SK-MEL-5 (cell line): ENCODE measurements at places on chromosomes 4 and X.

GRCh38 chrX:40104985-40105834 lies 7.5 kb upstream of the BCOR start:
- no peak for DNase-seq

GRCh38 chr4:73653695-73654106 lies 33.5 kb upstream of the RASSF6 start:
- peak; percentile 64 for DNase-seq

DNA sequence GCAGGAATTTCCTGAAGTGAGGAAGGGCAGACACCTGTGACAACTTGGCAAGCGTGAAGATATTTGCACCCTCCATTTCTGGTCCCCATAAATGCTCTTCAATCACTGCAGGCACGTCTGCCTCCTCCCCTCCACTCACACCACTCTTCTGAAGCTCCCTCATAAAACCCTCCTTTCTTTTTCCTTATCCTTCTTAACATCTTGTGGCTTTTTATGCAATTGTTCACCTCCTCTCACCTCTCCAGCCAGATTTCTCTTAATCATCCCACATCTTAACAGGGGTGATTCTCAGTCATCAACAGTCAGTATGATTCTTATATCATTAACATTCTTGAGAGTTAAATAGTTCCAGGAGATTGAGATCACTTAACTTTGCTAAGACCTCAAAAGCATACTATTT lies 277.4 kb downstream of the SPRY1 start:
- no peak for DNase-seq

- DNase-seq, result no peak
Measured at GRCh38 chr4:145921231-145921630, 17.4 kb downstream of the ZNF827 start.

DNA sequence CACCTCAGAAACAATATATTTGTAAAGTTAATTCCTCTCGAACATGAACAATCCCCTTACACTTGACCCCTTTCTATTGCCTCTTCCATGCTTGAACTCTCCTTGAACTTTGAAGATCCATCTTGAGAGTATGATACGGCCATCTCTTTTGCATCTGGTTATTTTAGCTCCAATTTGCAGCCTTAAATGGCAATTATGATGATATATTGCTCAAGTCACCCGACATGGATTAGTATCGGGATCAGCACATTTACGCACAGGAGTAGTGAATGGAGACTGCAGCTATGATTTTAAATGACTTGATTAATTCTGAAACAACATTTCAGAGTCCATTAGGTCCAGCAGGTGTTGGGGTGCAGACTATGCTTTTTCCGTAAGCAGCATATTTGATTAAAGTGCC lies 143.8 kb upstream of the PAQR3 start:
- DNase-seq, result no peak

- DNase-seq, result no peak
Measured at GRCh38 chr4:73589887-73590801, 30.1 kb downstream of the RASSF6 start.

DNA sequence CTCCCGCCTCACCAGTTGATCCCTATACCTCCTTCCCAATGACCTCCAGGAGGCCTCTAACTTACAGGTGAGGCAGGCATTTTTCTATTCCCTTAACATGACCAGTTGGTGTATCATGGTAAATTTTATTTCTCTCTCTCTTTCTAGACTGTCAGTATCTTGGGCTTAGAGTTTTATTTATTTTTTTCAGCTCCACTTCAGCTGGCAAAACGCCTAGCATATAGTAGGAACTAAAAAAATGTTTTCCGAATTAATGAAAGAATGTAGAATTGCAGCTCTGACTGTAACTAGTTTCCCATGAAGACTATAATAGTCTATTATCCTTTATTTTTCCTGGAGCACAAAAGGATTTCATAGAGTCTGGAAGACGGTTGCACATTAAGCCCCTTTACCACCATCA lies 84.8 kb downstream of the PDE5A start:
- no peak for DNase-seq

DNA sequence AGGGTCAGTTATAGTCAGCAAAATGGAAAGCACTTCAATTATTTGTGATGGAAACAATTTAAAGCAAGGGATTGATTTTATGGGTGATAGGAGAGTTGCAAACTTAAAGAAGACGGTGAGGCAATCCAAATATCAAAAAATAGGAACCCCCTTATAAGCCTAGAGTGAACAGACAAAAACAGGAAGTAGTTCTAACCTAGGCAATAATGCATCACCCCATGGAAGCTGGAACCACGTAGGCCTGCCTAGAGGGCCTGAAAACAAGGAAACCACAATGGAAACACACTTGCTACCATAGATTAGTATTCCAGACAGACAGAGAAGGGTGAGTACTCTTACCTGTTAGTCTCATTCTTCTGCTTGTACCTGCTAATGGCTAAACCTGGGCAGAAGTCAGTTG lies 13.5 kb upstream of the GK2 start:
- DNase-seq, result no peak

- DNase-seq, result peak; percentile 27
Measured at GRCh38 chr4:76738086-76738931, 159.6 kb downstream of the SOWAHB start.

DNA sequence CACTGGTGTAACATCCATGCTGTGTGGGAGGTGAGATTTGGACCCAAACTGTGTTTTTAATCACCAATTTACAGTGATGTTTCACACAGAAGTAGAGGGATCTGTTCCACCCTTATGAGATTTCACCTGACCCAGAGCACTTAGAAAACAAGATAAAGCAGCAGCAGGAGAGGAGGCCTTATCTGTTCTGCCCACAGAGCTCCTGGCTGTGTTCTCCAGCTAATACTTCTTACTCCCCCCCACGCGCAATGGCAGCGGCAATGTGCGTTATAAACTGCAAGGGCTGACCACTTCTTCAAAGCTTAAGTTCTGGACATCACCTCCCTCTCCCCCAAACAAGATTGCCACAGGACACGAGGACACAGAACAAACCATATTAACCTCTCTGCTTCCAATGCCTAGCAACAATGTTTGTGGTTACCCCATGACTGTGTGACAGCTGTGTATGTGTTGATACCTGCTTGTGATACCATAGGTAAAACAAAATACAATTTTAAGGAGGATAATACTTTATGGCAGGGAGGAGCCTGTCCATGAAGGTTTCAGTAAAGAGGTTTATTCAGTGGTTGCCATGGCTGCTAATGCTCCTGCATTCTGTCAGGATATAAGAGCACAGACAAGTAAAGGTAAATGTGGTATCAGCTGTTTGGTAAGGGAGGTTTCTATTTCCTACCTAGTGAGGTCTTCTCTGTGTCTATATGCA lies 210.0 kb downstream of the SOWAHB start:
- DNase-seq, result no peak

GRCh38 chrX:110374559-110374958 lies 15.9 kb downstream of the RTL9 start:
- DNase-seq, result no peak

- no peak for DNase-seq
Measured at GRCh38 chrX:19094654-19095053, 27.6 kb downstream of the ADGRG2 start.

GRCh38 chr4:147578051-147578476 lies 39.1 kb upstream of the TMEM184C start:
- peak; percentile 37 for DNase-seq

DNA sequence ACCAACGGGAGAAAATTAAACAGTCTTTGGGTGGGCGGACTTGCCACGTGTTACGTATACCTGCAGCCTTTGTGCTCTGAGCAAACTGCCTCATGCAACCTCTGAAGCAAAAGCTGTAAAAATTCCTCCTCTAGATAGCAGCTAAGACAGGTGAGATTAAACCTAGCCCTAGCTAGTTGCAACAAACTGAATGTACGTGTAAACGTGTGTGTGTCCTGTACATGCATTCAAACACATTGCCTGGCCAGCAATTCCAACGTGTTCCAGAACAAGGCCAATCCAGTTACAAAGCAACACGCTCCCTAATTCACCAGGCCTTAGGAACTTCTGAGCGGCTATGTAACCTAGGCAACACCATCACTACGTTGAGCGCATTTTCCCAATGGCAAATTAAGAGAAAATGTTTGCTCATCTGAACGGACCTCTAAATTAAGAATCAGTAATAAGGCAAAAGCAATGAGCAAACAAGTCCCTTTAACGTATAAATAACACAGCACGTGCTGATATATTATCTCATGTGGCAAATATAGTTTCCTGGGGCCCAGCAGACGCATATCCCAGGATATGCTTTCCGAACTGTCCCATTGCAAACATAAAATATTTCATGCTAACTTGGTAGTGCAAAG lies 792 bp downstream of the PPID start:
- peak; percentile 30 for DNase-seq

GRCh38 chr4:88870428-88870827 lies 172.8 kb upstream of the NAP1L5 start:
- DNase-seq, result no peak

DNA sequence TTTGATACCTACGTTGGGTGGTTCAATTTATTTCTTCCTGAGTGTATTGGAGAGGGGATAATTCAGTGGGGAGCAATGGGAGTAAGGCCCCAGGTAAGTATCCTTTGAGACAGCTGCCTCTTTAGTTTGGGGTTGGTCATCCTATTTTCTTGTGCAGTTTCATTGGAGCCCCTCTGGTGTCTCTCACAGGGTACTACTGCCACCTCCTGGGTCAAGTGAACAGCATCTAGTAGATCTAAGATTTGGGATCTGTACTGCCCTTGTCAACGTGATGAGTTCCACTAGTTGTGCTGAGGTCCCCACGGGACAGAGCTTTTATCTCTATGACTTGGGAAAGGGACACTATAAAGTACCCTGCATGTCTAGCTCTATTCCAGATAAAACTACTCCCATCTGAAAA lies 80.6 kb downstream of the PBDC1 start:
- DNase-seq, result peak; percentile 76

GRCh38 chr4:85970535-85970934 lies 389.3 kb downstream of the MAPK10 start:
- DNase-seq, result peak; percentile 32

DNA sequence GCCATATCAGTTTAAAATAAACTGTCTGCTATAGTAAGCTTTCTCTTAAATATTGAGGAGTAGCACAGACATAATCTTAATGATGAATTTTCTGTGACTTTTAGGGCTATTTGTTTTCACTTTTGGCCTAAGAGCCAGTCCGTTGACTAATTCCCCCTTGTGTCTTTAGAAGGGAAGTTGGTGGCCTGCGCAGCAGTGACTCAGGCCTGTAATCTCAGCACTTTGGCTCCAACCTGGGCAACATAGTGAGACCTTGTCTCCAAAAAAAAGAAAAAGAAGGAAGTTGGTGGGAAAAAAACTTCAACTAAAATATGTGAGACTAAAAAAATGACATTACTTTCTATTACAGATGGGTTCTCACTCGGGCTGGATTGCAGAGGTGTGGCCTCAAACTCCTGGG lies 3.4 kb downstream of the NCAPG start:
- DNase-seq, result no peak

DNA sequence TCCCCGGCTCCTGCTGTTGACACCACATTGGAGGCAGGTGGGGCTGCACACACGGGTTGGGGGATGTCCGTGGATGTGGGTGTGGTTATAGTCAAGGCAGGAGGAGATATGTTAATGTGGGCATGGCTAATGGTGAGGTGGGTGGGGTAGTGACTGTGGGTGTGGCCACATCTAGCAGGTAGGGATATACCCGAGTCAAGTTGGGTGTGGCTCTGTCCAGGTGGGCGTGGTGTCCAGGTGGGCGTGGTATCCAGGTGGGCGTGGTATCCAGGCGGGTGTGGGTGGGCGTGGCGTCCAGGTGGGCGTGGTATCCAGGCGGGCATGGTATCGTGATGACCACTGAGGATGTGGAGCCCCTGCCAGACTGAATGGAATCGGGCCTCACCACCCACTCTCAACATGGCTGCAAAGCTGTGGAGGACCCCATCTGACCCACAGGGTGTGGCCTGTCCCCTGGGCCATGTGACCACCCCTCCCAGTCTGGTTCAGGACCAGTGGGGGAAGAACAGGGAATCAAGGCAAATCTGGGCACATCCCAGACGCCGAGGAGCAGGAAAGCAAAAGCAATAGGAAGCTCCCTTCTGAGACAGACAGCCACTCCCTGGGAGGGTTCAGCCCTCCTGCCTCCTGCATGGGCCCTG lies 21.0 kb downstream of the MAN2B2 start:
- peak; percentile 52 for DNase-seq

DNA sequence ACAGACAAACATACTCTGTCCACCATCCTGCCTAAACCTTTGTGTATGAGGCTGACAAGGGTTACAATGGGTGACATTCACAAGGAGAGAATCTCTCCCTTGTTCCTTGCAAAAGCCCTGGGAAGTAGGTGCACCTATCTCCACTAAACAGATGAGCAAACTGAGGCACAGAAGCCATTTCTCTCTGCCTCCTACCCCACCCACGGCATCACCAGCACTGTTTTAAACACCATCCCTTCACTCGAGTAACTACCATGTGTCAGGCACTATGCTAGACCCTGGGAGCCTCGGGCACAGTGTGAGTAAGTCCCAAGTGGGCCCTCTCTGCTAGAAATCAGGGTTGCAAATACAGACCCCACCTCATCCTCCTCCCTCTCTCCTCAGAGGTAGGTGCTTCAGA lies 899 bp downstream of the LYAR start:
- DNase-seq, result peak; percentile 7

- no peak for DNase-seq
Measured at GRCh38 chr4:79862821-79863220, 210.2 kb downstream of the ANTXR2 start.

DNA sequence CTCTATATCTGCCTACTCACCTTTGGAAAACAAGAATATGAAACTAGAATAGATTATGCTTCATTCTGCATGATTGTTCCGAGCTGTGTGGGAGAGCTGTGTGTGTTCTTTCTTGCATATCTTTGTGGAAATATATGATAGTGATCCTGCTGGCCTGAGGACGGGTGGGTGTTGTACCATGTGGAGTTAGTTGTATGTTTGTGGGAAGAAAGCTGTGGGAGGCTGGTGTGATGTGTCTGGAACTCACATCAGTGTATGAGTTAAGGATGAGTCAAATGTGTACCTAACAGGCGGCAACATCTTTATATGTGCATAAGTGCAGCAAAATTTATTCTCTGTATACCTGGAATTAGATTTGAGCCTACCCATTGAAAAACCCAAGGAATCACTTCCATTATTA lies 208.1 kb upstream of the ADGRL3 start:
- no peak for DNase-seq

DNA sequence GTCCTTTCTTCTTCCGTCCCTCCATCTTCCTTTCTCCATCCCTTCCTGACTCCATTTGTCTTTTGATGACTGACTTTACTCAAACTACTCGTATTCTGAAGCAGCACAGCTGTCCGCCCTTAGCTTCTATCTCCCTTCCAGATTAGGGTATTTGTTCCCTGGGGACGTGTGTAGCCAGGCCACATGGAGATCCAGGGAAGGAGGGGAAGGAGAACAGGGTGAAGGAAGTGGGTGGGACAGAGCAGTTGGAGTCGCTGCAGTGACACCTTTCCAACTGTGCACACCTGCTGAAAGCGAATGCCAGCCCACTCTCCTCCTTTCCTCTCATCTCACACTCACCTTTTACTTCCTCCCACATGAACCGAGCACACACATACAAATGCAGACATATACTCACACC lies 323.8 kb downstream of the DCTD start:
- DNase-seq, result no peak

- DNase-seq, result no peak
Measured at GRCh38 chr4:82223715-82224114, 150.1 kb downstream of the HNRNPD start.
